ENCODE measurements at places on chromosomes 6 and 20. TPM values are rescaled to one million over a fixed set of nuclear protein-coding genes. Genes with fewer than 3 reads are reported as not detected.

The POU3F2 gene
- not detected for polyA plus RNA-seq

The PLA2G7 gene
- polyA plus RNA-seq, result not detected

The SALL4 gene
- 0.03 TPM for polyA plus RNA-seq

The MAP3K5 gene
- 4.9 TPM for polyA plus RNA-seq

The AIF1 gene
- not detected for polyA plus RNA-seq

The CCN2 gene
- 1,345 TPM for polyA plus RNA-seq

The CCDC170 gene
- polyA plus RNA-seq, result 0.12 TPM

The KCNQ5 gene
- polyA plus RNA-seq, result 1.1 TPM

The ZNF341 gene
- polyA plus RNA-seq, result 3.4 TPM

The IMPG1 gene
- polyA plus RNA-seq, result not detected

The KHDC1L gene
- 0.22 TPM for polyA plus RNA-seq

The DZANK1 gene
- polyA plus RNA-seq, result 1.1 TPM

The MAS1 gene
- not detected for polyA plus RNA-seq

The CRISP2 gene
- polyA plus RNA-seq, result not detected

The SLC52A3 gene
- polyA plus RNA-seq, result not detected

The VGLL2 gene
- polyA plus RNA-seq, result not detected

The CPXM1 gene
- 4.5 TPM for polyA plus RNA-seq
